ENCODE measurements at places on chromosomes 7 and 10.

- peak; percentile 93 for DNase-seq
Measured at GRCh38 chr10:51867956-51868355, 168.6 kb upstream of the CSTF2T start.

DNA sequence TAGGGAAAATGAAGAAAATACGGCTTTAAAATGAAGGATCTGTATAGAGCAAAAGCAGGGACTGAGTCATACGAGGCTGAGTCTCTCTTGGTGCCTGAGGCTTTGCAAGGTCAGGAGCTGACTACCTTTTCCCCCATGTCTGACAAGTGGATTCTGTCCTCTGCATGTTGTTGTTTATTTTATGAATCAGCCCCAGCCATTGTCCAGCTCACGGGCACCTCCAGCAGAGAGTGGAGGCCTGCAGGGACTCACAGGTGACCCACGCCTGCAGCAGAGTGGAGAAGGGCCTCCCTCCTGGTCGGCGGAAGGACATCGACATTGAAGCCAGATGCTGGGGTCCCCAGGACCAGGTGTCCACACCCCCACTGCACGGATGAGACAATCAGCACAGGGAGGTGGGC lies 233.9 kb downstream of the WDR37 start:
- no peak for DNase-seq

GRCh38 chr10:133003188-133003587 lies 60.8 kb upstream of the CFAP46 start:
- DNase-seq = no peak

GRCh38 chr10:6815346-6815745 lies 235.3 kb upstream of the PRKCQ start:
- DNase-seq = no peak

GRCh38 chr10:102017295-102017694 lies 38.7 kb downstream of the ARMH3 start:
- no peak for DNase-seq

- DNase-seq = no peak
Measured at GRCh38 chr7:114255404-114255841, 159.2 kb upstream of the FOXP2 start.

DNA sequence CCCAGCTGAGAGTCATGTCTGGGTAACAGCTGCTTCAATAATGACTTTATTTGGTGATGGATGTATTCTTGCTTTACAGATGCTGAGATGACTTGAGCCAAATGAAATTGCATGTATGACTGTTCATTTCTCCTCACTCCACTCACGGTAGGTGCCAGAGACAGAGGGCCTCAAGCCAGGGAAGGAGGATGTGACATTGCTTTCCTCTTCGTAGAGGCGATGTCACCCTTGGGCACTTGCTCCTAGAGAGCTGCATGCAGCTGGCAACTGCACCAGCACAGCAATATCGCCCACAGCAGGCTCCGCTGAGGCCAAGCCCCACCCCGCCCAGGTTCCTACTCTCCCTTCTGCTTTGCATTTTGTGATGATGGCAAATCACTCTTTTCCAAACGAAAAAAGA lies 116.6 kb upstream of the AOAH start:
- no peak for DNase-seq

DNA sequence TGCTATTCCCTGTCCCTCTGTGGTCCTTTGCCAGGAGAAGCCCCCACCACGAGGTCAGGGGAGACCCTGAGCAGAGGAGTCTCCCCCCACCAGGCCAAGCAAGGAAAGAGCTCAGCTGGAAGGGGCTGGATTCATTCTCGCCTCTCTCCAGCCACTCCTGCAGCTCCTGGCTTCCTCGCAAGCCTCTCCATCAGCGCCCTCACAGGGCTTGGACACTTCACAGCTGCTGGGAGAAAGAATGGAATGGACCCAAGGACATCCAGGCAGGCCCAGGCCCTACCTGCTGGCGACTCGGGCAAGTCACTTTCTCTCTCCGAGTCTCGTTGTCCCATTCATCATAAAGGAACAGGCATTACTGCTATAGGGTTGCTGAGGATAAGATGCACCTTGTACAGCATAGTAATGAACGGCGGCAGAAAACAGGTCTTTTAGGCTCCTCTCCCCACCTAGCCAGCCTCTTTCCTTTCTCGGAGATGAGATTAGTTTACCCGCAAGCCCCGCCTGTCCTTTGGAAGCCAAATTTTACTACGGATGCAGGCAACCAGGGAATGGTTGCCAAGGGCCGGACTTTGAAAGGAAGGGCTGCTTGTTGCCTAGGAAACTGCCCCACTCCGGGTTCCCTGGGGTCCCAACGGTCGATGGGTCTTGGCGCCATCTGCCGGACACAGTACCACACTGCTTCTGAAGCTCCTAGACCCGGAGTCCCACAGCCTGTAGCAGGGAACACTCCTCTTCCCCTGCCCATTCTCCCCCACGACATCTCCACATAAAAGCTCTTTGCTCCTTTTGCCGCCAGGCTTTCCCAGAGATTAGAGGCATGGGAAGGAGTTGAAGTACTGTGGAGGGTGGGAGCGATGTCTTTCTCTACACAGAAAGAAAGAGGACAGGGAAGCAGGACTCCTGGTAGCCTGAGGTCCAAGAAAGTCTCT lies 22.3 kb downstream of the IMPDH1 start:
- DNase-seq = peak; percentile 87

GRCh38 chr10:14737808-14738545 lies 36.7 kb downstream of the FAM107B start:
- no peak for DNase-seq

DNA sequence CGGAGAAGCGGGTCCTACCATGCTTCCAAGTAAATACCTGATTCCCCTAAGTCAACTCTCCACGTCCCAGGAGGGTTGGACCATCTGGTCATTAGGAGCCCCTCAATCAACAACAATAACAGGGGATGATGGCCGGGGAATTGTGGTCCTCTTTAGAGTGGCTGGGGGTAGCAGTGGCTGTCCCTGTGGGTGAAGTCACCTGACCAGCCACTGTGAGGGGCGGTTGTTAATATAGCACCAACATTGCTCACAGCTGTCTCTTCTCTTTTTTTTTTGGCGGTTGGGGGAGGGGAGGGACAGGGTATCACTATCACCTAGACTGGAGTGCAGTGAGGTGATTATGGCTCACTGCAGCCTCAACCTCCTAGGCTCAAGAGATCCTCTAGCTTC lies 67.9 kb downstream of the SPDYE5 start:
- DNase-seq = no peak

DNA sequence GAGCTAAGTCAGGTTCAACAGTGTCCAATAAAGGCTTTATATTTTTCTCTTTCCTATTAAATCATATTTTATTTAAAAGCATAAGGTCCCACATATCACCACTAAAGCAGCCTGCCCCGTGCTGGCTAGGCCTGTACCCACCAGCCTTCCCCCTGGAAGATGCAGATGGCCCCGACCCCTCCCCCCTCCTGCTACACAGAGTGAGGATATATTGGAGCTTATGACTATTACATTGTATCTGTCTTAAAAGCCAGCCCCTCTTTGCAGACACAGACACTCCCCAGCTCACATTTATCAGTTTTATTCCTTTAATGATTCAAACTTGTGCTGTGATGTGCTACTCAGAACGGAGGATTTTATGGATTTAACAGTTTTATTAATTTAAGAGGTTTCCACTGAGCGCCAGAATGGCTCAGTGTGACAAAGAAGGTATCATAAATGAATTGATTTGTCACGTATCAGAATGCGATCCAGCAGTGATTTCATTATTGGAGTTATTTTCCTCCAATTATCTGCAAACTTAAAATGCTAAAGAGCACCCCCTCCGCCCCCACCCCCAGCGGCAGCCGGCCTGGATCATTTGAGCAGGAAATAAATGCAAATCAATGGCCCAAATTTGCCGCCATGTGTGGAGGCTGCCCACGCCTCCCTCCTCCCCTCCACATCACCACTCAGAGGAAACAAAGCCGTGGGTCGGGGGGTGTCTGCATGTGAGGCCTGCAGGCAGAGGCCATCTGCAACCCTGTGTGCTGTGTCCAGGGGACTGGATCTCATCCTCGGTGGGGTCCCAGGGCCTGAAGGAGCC lies 72.6 kb upstream of the ZMIZ1 start:
- DNase-seq = no peak

- no peak for DNase-seq
Measured at GRCh38 chr7:78383096-78383880, 584.7 kb downstream of the PHTF2 start.

DNA sequence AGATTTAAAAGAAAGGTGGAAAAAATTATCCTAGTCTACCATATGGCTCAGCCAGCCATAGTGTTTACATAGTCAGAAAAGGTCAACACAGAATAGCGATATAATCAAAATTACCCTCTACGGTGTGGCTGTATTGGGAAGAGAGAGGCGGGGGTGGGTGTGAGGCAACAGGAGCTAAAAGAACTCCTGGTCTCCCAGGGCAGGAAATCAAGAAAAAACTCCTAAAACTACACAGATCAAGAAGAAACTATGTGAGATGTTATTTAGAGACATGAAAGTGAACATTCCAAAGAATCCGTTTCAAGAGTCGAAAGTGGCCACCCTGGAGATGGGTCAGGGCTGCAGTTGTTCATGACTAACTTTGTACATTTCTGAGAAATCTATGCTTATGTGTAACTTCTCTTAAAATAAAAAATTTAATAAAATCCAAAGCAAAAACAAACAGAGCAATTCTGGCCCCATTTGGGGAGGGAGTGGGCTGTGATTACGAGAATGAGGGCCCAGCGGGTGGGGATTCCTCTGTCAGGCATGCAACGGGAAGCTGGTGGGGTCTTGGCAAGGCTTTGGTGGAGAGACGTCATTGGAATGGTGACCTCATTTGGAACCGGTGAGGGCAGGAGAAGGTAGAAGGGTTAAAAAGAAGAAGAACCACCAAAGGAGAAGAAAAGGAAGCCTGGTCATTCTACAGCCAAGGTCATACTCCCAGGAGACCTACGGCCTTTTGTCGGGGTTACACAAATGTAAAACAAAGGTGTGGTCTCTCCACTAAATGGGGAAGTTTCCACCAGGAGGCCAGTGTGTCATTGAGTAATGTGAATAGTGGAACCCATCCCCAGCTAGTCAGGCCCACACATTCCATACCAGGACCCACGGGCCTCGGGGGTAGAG lies 71.2 kb upstream of the DUSP5 start:
- peak; percentile 89 for DNase-seq

DNA sequence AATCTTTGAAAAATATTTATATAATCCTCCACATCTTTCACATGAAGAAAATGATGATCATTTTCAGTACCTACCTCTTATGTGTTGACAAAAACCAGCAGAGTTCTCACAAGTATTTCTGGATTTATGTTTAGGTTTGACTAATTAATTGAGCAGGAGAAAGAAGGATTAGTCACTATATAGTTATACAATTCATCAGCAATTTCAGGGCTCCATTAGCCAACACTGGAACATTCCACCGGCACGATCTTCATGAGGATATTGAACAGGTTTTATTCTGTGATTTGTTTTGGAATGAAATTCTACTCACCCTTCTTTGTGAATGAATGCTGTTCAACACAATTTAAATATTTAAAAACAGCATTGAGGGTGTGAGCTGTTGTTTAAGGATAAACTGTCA lies 163.2 kb downstream of the SEM1 start:
- no peak for DNase-seq

DNA sequence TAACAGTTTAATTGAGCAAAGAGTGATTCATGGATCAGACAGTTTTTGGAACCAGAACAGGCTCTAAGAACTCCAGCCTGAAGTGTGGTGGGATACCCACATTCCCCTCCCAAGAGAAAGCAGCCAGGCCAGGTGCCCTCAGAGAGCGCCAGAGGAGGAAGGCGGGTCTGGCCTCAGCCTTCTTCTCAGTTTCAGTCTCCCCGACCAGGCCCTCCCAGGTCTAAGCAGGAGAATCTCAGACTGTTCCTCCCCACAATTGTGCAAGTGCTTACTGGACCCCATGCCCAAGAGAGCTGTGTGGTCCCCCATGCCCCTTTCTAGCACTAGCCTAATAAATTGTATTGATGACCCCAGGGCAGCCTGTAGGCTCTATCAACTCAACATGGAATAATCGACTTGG lies 25.6 kb downstream of the PPIF start:
- DNase-seq = no peak

DNA sequence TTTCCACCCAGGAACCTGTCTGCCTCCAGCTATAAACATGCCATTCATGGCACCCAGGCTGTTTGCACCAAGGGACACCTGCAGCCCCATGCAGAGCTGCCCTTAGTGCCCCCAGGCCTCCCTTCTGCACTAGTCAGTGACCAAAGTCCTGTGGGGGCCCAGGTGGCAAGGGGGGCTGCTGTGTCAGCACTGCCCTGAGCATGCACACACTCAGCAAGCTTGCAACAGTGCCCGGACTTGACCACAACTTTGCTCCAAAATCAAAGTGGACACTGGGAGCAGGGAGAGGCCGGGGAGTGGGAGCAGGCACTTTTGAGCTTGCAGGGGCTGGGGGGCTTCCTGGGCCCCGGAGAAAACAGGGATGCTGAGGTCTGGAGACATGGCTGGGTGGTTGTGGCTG lies 192.9 kb upstream of the MBL2 start:
- no peak for DNase-seq

GRCh38 chr10:36500266-36500665 lies 625.1 kb upstream of the ANKRD30A start:
- no peak for DNase-seq

GRCh38 chr10:121138112-121138860 lies 287.1 kb downstream of the WDR11 start:
- no peak for DNase-seq

- no peak for DNase-seq
Measured at GRCh38 chr7:28466885-28467284, 54.6 kb downstream of the CREB5 start.

DNA sequence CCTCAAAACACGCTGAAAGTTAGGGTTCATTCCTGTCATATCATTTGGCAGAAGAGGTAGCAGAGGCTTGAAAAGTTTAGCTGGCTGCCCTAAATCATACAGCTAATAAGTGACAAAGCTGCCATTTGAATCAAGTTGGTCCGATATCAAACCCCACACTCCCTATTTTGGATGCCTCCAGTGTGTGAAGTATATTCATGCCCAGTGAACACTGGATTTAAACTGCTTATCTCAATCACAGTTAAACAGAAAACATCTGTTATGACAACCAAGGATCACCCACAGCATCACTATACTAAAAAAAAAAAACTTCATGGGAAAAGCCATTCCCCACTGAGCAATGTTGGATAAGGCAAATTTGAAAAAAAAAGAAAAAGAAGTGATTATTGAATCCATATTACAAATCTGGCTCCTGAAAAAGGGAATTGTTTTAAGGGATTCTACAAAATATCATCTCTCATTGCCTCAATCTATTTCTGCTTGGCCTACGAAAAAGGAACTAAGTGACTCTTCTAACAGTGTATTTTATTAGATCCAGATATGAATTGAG lies 48.3 kb downstream of the ABCB1 start:
- no peak for DNase-seq

DNA sequence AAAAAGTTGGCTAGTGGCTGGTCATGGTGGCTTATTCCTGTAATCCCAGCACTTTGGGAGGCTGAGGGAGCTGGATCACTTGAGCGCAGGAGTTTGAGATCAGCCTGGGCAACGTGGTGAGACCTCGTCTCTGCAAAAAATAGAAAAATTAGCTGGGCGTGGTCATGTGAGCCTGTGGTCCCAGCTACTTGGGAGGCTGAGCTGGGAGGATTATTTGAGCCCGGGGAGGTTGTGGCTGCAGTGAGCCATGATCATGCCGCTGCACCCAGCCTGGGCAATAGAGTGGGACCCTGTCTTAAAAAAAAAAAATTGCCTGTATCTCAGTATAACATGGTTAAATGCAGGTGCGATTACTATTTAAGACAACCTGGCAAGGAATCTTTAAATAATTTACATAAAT lies 61.0 kb downstream of the ADD3 start:
- DNase-seq = no peak

GRCh38 chr10:110311357-110311949 lies 6.7 kb upstream of the SMNDC1 start:
- DNase-seq = peak; percentile 75
